NCI-H1930 (cell line): ENCODE measurements at places on chromosomes 1 and 21.
A peak's percentile ranks its signal among the peaks of the same experiment; 100 is the strongest.

DNA sequence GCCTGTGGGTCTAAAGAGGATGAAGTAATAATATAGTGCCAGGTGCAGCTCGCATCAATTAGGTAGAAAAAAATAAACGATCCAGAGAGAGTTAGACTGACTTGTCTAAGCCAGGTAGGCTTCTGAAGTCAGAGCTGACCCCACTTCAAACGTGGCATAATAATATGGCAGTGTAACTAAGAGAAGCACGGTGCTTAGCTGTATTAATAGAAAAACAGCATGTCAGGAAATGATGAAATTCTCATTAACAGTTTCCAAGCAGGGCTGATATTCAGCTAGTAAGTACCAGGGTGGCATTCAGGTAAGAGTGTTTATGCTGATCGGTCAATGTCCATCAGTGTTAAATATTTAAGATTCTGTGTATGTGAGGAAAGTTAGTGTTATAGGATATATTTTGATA is 145.8 kb upstream of the SAMSN1 start:
- DNase-seq, result no peak

GRCh38 chr1:212860713-212861581 is 2.9 kb downstream of the FLVCR1 start:
- DNase-seq, result no peak

GRCh38 chr1:190658907-190659306 is 181.2 kb upstream of the BRINP3 start:
- DNase-seq, result no peak

DNA sequence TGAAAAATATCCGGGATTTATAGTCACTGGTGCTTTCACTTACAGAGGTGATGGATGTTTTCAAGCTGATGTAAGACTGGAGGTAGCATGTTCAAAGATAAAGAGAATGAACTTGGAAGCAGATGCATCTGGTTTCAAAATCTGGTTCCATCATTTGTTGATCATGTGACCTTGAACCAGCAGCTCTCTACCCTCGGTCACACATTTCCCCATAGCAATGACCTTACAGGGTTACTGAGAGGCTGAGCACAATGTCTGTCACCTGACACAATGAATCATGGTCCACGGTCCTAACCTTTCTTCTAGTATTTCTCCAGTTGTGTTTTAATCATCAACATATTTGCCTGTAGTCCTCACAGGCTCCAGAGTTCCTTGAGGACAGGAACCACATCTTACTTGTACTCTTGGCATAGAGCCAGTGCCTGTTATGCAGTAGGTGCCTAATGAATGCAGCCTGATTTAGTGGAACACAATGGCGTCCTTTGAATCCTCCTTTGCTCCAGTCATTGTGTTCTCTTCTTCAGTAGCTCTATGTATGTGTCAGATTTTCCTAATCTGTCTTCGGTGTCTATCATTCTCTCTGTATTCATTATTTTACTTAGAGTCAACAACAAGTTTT is 667.3 kb downstream of the PTPRU start:
- DNase-seq, result no peak

GRCh38 chr1:35505911-35506798 is 51.0 kb downstream of the KIAA0319L start:
- peak; percentile 62 for DNase-seq
